ENCODE measurements at places on chromosomes 6 and 20. TPM values are rescaled to one million over a fixed set of nuclear protein-coding genes. Genes with fewer than 3 reads are reported as not detected.

DYNLT2 gene
- 3.6 TPM for total RNA-seq

SYCP2L gene
- total RNA-seq: 2.1 TPM

AKAP7 gene
- 57.6 TPM for total RNA-seq

AVP gene
- not detected for total RNA-seq

LTB gene
- 0.78 TPM for total RNA-seq

PLTP gene
- total RNA-seq: 198 TPM

SSR1 gene
- total RNA-seq: 50.1 TPM

PREX1 gene
- 9.1 TPM for total RNA-seq

FAM83D gene
- total RNA-seq: 0.52 TPM

SLC12A5 gene
- total RNA-seq: not detected

TBXT gene
- total RNA-seq: not detected

ABT1 gene
- 8.8 TPM for total RNA-seq

PAK5 gene
- total RNA-seq: 0.52 TPM

SNX9 gene
- total RNA-seq: 24.1 TPM

DEFB132 gene
- total RNA-seq: not detected

NNAT gene
- total RNA-seq: 0.52 TPM

DSP gene
- total RNA-seq: 85.0 TPM

CST4 gene
- total RNA-seq: not detected

NKAIN2 gene
- not detected for total RNA-seq

GSTA3 gene
- not detected for total RNA-seq

RHAG gene
- not detected for total RNA-seq

PRSS35 gene
- total RNA-seq: not detected

GRCh38 chr20:24640276-24640675 lies 170.8 kb downstream of the SYNDIG1 start:
- no peak for DNase-seq

GRCh38 chr6:118867181-118867580 lies 26.8 kb upstream of the ASF1A start:
- no peak for DNase-seq

GRCh38 chr6:35737413-35738211 lies 780 bp downstream of the ARMC12 start:
- DNase-seq: peak; percentile 25

DNA sequence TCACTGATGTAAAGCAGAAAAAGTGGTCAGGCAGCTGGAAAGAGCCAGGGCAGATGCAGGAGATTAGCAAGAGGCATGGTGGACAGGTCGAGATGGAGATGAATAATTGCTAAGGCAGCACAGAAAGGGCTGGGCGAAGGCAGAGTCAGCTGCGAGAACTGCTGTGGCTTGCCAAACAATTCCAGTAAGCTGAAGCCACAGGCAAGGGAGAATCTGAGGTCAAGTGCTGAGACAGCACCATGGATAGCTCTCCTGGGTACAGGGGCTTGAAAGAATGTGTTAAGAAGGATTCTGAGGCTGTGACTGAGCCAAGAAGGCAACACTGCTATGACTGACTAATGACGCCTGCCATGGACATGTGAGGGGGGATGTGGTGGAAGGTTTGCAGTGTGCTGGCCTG lies 220.8 kb upstream of the FOXA2 start:
- no peak for DNase-seq

DNA sequence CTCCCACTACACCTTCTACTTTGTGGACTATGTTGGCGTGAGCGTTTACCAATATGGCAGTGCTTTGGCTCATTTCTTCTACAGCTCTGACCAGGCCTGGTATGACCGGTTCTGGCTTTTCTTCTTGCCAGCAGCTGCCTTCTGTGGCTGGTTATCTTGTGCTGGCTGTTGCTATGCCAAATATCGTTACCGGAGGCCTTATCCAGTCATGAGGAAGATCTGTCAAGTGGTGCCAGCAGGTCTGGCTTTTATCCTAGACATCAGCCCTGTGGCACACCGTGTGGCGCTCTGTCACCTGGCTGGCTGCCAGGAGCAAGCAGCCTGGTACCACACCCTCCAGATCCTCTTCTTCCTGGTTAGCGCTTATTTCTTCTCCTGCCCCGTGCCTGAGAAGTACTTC lies 16.5 kb upstream of the EFHC1 start:
- peak; percentile 42 for DNase-seq

DNA sequence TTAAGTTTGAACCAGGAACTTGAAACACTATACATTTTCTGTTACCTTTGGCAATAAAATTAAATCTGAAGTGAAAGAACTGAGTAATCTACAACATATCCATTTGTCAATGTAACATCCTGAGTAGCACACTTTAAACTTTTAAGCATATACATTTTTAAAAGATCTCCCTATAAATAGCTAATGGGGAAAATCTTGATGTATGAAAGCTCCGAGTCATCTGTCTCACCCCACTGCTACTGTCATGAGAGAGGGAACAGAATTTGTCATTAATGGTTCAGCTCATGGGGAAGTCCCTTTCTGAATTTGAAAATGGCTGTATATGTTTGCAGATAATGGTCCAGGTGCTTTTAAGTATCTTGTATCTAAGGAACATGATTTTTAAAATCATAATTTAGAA lies 55.2 kb upstream of the NOX3 start:
- no peak for DNase-seq

- DNase-seq: no peak
Observed at GRCh38 chr6:53189554-53189953, 40.9 kb upstream of the GCM1 start.

GRCh38 chr6:129603741-129604140 lies 106.2 kb downstream of the ARHGAP18 start:
- DNase-seq: no peak

DNA sequence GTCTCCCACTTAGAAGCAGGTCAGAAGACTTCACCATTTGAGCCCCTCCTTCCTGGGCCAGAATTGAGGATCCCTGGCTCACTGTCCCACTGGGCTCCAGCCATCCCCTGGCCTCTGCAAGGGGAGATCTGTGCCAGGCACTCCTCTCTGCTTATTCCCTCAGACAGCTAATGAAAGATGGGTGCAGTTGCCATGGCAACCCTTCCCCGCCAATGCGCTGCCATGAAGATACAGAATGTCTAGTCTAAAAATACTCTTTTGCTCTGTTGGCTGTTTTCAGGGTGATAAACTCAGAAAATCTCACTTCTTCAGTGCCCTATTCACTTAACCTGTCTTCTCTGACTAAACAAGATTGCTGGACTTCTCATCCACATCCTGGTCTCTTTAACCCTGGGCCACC lies 13.6 kb upstream of the TTLL2 start:
- no peak for DNase-seq

DNA sequence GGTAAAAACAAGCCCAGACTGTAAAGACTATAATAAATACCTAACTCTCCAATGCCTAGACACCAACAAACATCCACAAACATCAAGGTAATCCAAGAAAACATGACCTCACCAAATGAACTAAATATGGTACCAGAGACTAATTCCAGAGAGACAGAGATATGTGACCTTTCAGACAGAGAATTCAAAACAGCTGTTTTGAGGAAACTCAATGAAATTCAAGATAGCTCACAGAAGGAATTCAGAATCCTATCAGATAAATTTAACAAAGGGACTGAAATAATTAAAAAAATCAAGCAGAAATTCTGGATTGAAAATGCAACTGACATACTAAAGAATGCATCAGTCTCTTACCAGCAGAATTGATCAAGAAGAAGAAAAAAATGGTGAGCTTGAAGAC lies 26.6 kb downstream of the NCOA6 start:
- DNase-seq: no peak

GRCh38 chr6:50792771-50793170 lies 25.9 kb upstream of the TFAP2B start:
- no peak for DNase-seq

DNA sequence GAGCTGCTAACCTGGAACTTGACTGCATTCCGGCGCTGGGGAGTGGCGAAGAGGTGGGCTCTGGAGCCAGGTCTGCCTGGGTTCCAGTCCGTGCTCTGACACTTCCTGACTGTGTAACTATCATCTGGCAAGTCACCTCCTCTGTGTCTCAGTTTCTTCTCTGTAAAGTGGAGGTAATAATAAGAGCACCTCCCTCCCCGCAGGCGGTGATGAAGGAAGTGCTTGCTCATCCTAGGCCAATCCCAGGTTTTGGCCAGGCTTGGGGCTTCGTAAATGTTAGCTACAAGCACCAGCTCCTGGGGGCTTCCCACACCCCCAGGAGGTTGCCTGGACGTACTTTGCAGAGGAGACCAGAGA lies 32.8 kb downstream of the SNAI1 start:
- DNase-seq: no peak

DNA sequence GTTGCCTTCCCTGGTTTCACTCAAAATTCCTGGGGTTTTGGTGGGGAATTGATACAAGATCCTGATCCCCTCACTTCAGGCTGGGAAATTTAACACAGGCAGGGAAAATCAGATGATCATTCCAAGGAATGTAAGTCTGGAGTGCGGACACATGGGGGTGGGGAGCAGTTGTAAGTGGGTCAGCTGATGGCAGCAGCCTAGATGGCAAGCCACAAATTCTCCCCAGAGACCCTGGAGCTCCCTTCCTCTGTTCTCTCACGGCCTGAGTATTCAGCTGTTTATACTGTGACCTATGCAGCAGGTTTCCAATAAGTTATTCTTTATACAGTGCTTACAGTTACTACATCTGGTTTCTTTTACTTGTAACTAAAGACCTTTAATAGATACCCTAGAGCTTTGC lies 144.9 kb downstream of the SH3BGRL2 start:
- DNase-seq: no peak

DNA sequence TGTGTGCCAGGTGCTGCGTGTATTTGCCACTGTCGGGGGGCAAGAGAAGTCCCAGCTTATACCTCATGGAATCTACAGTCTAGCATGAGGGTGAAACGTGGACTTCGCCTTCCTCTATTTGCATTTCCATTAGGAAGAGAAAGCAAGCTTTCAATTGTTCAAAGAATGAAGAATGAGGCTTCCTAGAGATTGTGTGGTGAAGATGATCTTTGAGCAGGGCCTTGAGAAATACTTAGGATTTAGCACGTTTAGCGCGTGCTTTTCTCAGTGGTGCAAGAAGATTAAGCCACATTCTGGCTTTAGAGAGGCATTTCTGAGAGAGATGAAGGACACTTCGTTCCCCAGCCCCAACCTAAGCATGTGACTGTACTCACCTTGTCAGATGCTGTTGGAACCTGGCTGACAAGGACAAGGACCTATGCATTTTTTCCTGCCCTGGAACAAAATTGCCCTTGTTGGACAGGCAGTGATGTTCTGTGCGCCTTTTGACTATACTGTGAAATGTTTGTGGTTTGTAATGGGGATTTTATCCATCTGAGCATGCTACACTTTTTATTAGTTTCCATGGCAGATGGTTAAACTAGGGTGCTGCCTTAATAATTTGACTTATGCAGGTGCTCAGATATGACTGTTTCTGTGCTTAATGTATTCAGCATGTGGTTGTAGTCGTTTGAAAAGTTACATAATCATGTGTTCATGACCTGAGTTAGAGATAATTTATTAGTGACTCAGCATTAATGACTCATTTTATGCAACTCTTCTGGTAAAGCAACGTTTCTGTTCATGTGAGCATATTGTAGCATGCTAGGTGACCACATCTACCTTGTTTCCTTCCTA lies 10.7 kb downstream of the TULP4 start:
- DNase-seq: no peak

- DNase-seq: no peak
Observed at GRCh38 chr20:21106171-21107017, at the start of gene LINC00237. Gene LINC00237 (minus strand): TSS chr20:21106358.

GRCh38 chr20:43691928-43692524 lies 25.1 kb downstream of the MYBL2 start:
- peak; percentile 49 for DNase-seq

- no peak for DNase-seq
Observed at GRCh38 chr6:158684311-158684710, 34.5 kb downstream of the SYTL3 start.

DNA sequence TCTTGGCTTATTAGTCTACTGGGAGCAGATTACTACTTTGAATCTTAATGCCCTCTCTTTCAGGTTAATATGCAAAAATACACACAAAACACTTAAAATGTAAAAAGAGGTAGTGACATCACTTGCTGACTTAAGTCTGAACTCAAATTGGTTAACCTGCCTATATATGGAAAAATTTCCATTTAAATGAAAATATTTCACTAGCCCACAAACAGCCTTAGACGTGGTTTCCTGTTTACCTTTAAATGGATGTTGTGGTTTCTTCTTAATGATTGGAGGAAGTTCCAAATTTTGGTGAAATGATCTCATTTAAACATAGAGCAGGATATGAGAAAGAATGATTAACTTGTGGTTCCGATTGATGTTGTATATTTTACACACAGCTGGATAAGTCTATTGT lies 553.7 kb downstream of the CD109 start:
- DNase-seq: no peak

GRCh38 chr6:160998766-160999165 lies 7.2 kb downstream of the MAP3K4 start:
- no peak for DNase-seq

DNA sequence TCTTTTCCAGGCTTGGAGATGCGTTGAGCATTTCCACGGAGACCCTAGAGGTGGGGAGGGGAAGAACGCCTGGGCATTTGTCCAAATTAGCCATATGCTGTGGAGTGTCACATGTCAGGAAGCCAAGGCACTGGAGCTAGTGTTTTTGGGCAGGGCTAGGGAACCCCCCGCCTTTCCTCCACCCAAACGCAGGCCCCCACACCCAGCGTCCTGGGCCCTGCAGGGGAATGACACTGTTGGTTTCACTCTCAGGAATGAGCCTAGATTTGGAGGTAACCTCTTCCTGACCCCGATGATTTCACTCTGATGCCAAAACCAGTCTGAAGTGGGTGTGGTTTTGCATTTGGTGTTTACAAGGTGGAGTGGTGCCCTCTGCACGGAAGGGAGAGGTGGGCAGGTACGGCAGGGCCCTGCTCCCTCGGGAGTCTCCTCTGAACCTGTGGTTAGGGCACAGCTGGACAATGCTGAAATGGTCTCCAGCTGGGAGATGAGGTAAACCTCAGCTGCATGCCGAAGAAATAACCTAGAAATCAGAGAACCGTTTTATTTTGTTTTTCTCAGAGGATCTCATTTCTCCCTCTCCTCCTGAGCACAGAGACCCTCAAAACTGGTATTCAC lies 29.5 kb downstream of the MTHFD1L start:
- DNase-seq: no peak

GRCh38 chr20:33967126-33967525 lies 26.6 kb upstream of the RALY start:
- no peak for DNase-seq

DNA sequence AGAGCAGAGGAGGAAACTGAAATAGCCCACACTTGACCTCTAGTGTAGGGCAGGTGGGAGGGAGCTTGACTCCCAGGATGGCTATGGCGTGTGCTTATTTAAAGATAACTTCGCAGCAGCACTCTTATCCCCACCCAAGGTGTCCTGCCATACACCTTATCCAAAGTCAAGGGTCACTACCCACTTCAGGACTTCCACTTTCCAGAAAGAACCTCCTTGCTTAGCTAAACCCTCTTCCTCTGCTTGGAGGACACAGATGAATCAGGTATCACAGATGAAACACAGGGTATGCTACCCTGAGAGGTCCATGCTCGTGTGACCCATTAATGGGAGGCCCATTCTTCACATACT lies 2.3 kb downstream of the RIN2 start:
- no peak for DNase-seq

Data from body of pancreas (tissue), 4 donors.